ENCODE measurements at places on chromosomes 7 and 10. TPM values are rescaled to one million over a fixed set of nuclear protein-coding genes. Genes with fewer than 3 reads are reported as not detected.

GRCh38 chr7:114715907-114716306 lies 206.0 kb upstream of the MDFIC start:
- DNase-seq, result no peak

GRCh38 chr10:110209926-110210673 lies 2.7 kb downstream of the MXI1 start:
- DNase-seq, result no peak

The LIPK gene
- not detected for polyA plus RNA-seq

The PRKG1 gene
- 12.2 TPM for polyA plus RNA-seq

DNA sequence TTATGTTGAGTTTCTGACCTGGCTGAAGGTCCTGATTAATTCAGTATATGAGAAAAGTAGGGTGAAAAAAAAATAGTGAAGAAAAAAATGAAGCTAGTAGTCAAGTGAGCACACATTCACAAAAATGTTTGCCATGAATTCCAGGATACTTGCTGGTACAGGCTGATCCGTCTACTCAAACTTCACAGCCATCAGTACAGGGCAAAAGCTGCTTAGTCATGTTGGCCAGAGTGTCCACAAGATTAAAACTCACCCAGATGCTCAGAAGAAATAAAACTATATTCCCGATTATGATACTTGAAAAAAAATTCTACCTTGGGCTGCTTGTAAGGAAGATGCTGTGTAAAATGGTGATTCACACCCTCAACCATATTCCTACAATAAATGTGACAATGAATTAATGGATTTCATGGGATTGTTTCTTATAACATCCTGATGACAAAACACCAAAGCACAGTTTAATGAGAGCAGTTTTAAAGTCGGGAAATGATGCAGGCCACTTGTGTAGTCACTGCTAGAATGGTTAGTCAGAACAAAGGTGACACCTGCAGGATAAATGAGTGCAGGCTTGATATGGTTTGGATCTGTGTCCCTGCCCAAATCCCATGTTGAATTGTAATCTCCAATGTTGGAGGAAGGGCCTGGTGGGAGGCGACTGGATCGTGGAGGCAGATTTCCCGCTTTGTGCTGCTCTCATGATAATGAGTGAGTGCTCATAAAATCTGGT lies 49.2 kb upstream of the ANKRD1 start:
- DNase-seq, result no peak

- no peak for DNase-seq
These were observed 383.5 kb downstream of the PLXNA4 start for GRCh38 chr7:132192809-132193208.

DNA sequence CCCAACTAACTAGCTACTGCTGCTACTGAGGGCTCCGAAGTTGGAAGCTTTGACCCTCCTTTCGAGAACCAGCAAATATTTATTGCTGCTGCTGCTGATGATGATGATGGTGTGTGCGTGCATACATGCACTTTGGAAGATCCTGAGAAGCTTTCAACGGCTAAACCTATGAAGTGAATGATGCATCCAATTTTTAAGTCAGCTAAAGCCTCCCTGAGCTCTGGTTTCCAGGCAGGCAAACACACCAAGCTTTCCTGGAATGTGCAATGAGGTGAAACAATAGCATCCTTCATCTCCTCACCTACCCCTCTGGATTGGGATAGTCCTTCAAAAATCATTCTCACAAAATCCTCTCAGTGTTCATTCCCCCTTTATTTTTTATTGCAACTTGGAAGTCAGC lies 13.9 kb downstream of the MACC1 start:
- no peak for DNase-seq

GRCh38 chr7:74178632-74179031 lies 4.5 kb downstream of the EIF4H start:
- peak; percentile 54 for DNase-seq

The RSU1 gene
- 72.9 TPM for polyA plus RNA-seq
